Globus pallidus (tissue), 1 donor: ENCODE measurements at places on chromosomes 7 and 10.
A peak's percentile ranks its signal among the peaks of the same experiment; 100 is the strongest.

- no peak for DNase-seq
These were observed 3.5 kb downstream of the DGKB start for GRCh38 chr7:14899030-14899429.

- DNase-seq, result peak; percentile 13
These were observed 21.6 kb downstream of the RBM28 start for GRCh38 chr7:128322040-128322643.

DNA sequence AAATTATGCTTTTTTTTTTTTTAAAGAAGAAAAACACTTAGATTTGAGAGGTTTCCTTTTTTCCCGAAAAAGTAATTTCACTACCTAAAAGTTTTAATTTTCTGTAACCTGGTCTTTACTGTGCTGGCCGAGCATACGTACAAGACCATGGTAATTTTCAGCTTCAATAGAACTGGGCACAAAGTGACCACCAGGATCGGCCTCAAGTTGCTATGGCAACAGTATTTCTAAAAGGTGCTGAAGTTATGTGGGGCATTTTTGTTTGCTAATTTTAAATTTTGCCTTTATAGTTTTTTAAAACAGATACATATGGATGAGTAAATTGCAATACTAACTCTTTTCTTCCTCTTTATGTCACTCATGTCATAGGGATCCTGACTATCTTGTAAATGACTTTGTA is 69.4 kb downstream of the FAM204A start:
- peak; percentile 27 for DNase-seq

- no peak for DNase-seq
These were observed 31.2 kb downstream of the WDR86 start for GRCh38 chr7:151378496-151379192.

- DNase-seq, result no peak
These were observed 18.1 kb upstream of the GSTK1 start for GRCh38 chr7:143245123-143245522.

DNA sequence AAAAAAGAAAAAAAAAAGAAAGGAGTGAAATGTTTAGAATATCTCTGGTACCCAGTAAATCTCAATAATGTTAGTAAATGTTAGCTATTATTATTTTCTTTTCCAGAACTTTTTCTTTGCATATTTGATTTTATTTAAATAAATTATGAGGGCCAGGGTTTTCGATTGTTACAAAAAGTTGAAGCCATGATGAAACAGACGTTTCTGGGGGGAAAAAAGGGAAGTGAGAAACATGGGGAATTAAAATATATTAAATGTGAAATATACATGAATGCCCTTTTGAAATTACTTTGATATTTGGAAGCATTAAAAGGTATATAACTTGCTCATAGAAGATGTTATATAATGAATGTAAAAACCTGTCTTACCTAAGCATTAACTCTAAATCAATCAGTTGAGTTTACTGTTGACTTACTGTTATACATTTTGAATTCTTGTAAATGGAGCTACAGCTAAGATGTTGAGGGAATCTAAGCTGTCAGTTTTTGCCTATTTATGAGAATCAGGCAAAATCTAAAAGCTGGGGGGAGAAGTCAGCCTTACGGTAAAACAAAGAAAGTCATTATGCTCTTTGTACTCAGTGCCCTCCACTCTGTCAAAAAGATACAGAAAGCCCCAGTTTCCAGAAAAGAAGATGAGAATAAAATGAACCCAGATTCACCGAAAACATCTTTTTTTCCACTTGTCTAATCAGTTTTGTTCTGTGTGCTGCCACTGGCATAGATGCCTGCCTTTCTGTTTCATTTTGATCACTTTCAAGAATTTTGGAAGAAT is 30.0 kb upstream of the KDM7A start:
- peak; percentile 34 for DNase-seq
